ENCODE measurements at places on chromosomes 3 and 15.

GRCh38 chr3:71251156-71251775 lies 332.3 kb downstream of the FOXP1 start:
- no peak for DNase-seq

- no peak for DNase-seq
Observed at GRCh38 chr3:30481241-30481640, 125.2 kb upstream of the TGFBR2 start.

DNA sequence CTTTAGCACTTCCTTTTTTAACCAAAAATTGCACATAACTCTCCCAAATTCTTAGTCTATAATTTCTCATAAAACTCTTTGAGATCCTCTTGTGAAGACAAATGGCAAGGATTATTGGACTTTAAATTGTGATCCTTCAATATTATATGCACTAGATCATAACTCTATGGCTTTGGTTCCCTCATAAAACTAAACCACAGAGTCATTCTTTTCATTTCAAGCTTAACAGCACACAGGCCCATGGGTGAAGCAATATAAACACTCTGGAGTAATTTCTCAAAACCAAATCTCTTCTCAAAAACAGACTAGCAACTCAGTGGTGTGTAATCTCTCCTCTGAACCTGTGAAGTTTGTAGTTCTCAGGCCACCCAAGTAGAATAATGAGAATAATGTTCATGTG lies 171.0 kb upstream of the NECTIN3 start:
- DNase-seq, result no peak

DNA sequence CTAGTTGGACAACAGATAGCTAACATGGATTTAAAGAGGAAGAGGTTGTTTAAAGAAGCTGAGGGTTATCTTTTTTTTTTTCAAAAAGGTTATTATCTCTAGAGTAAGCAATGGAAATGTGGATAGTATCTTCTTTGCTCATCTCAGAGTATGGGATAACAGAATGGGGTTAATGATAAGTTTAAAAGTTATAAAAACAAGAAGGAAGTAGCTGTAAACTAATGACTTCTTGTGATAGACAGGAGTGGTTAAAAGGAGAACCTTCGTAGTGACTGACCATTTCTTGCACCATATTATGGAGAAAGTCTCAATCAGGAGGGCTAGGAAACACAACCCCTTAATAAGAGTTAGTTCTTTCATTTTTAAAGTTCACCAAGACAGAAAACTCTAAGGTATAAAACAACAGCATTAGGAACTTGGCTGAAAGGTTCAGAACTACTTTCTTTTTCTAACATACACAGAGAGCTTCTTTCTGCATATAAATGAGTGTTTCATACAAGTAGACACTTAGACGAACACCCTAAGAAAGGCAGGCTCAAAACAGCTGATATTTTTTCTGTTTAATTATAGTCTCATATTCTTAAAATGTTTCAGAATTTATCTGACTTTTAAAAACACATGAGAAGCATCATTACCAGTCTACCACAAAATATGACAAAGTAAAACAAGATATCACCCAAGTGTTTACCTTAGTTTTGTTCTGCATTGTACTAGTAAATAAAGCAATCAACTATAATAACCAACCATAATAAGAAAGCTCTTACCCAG lies 140.0 kb downstream of the MEIS2 start:
- no peak for DNase-seq

- DNase-seq, result no peak
Observed at GRCh38 chr15:72161361-72162132, 36.0 kb downstream of the GRAMD2A start.

- DNase-seq, result peak; percentile 23
Observed at GRCh38 chr15:84633311-84634227, 20.5 kb downstream of the WDR73 start.

GRCh38 chr15:52378746-52379394 lies 83.3 kb upstream of the MYO5C start:
- DNase-seq, result no peak

DNA sequence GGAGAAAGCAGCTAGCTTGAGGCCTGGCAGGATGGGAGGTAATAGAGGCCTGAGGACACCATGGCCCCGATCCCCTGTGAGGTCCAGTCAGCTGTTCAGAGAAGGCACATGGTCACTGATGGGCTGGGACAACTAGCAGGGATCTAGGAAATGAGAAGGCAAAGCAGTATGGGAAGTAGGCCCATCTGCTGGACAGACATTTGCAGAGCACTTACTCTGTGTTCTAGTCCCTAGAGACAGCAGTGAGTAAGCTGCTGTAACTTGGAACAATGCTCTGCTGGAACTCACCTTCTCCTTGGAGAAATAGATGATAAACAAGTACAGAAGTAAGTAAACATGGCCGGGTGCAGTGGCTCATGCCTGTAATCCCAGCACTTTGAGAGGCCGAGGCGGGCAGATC lies 7.1 kb downstream of the ECE2 start:
- DNase-seq, result no peak

DNA sequence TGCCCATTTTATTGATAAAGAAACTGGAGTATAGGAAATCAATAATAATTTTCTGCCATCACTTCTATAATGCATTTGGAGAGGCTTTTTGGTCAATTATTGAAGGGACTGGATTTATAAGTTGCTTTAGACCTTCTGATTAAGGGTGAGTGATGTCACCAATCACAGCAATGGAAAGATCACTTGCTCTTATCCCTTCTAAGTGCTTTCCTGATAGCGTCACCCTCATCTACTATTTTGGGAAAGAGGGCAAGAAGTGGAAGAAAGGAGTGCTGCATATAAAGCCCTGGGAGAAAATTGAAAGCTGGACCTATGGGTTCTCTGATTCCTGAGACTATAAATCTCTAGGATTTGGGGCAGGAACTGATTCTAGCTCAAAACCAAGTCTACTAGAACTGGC lies 771.3 kb downstream of the AGBL1 start:
- no peak for DNase-seq

DNA sequence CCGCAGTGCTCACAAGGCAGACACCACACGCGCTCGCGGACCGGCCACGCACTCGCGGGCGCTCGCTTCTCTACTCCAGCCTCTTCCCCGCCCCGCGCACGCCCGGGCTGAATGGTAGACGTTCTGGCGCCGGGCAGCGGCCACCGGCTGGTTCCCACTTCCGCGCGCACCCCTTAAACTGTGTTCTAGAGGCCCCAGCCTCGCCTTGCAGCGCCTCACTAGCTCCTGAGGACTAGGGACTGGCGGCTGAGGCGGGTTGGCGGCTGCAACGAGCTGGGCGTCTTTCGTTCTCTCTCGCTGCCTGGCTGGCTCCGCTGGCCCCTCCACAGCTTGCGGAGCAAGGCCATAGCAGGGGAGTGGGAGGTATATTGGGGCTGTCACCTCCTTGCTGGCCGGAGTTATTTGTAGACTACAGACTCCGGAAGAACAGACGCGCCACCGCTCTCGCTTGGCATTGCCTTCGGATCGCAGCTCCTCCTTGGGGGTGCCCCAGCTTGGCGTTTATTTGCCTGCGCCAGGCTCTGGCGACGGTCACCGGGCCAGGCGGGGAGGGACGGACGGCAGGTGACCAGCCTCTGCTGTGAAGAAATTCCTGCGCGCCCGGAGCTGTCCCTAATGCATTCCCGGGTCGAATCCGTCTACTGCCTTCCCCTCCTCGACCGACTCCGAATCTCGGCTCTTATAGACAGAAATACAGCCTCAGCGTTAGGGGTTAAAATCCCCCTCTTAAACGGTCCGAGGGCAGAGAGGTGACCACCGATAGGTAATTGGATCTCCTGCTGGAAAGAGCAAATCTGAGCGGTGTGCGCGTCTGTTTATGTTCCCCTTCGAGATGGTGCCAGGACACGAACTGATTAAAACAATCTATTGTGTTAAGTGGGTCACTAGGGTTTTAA lies 1.3 kb downstream of the GREM1 start:
- no peak for DNase-seq

DNA sequence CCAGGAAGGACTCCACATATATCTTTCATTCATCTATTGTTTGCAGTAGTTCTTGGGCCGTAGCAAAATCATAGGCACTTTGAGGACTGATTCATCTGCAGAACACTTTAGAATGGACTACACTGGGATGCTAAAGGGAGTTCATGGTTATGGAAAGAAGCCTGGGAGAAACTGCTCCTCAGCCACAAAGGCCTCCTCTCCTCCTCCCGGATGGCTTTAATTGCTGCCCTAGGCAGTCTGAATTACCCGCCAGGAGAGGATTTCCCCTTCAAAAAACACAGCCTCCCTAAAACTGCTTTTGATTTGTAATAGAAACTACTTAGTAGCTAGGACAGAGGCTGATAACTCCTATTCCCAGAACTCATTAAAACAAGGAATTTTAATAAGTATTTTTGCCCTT lies 4.6 kb downstream of the TMEM266 start:
- no peak for DNase-seq

GRCh38 chr3:102238362-102238761 lies 196.5 kb upstream of the ZPLD1 start:
- DNase-seq, result no peak

GRCh38 chr3:178690571-178690970 lies 154.3 kb downstream of the KCNMB2 start:
- no peak for DNase-seq

GRCh38 chr15:74837482-74838136 lies 5.3 kb downstream of the ULK3 start:
- no peak for DNase-seq

Data from esophagus squamous epithelium (tissue), 5 donors.